Naive B cell (primary cell): ENCODE measurements at places on chromosomes 7 and 10.

DNA sequence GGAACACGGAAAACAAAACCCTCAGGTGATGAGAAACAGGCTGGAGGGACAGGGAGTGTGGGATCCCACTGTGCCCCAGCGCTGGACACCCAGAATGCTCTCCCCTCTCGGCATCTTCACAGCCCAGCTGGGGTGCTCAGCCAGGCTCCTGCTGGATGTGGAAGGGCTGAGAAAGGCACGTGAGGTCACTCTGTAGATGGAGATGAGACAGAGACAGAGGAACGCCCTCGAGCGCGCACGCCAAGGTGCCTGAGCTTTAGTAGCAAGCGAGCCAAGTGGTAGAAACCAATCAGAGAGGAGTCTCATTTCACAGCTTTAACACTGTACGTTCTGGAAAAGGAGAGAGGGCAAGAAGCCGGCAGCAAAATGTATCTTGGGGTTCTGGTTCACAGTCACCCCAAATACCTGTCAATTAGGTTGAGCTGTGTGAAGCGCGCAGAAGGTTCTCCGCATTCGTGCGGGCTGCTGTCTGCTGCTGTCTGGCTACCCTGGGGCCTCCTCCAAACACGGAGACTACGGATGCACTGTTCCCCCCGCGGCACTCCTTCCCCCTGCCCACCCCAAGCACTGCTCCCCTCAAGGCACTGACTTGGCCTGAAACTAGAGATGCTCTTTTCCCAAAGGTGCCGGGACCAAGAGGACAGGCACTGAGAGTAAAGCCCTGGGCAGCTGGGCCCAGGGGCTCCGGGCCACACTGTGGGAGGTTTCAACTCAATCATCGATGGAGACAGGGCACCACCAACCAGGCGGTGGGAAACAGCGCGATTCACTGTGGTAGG, 91.4 kb downstream of the ZRANB1 start:
- DNase-seq: no peak

DNA sequence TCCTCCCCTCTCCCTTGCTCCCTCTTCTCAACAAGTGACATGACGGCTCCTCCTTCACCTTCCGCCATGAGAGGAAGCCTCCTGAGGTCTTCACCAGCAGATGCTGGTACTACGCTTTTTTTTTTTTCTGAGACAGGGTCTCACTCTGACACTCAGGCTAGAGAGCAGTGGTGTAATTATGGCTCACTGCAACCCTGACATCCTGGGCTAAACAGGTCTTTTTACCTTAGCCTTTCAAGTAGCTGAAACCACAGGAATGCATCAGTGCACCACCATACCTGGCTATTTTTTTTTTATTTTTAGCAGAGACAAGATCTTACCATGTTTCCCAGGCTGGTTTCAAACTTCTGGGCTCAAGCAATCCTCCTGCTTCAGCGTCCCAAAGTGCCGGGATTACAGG, 43.6 kb downstream of the MDH2 start:
- DNase-seq: no peak

DNA sequence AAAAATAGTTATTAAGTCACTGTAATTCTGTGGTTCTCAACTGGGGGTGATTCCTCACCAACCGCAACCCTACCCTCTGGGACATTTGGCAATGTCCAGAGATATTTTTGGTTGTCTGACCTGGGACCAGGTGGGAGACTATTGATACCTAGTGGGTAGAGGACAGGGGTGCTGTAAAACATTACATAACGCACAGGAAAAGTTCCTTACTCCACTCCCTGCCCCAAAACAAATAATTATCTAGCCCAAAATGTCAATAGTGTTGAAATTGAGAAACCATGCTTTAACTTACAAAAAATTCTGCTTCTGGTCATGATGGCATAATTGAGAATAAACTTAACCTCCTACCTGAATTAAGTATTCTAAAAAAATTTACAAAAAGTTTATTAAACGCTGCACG, 177.7 kb upstream of the FEZF1 start:
- no peak for DNase-seq

- DNase-seq: no peak
Measured at GRCh38 chr7:28643584-28644340, 231.4 kb downstream of the CREB5 start.

DNA sequence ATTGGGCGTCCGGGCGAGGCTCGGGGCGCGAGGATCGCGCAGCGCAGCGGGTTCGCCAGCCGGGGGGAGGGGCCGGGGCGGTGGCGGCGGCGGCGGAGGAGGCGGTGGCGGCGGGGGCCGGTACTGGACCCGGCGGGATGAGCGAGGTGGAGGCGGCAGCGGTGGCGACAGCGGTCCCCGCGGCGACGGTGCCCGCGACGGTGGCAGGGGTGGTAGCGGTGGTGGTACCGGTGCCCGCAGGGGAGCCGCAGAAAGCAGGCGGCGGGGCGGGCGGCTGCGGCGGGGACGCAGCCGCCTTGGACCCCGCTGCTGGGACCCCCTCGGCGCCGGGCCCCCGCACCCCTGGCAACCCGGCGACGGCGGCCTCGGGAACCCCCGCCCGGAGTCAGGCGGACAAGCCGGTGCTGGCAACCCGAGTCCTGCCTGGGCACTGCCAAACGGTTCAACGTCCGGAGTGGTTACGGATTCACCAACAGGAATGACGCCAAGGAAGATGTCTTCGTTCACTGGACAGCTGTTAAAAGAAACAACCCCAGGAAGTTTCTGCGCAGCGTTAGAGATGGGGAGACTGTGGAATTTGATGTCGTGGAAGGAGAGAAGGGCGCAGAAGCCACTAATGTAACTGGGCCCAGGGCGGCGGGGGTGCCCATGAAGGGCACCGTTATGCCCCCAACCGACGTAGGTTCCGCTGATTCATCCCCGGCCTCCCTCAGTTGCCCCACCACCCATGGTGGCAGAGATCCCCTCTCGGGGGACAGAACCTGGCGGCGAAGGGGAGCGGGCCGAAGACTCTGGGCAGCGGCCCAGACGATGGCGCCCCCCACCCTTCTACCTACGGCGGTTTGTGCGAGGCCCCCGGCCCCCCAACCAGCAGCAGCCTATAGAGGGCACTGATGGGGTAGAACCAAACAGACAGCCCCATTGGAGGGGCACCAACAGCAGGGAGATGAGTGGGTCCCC, 100.3 kb upstream of the CPXM2 start:
- no peak for DNase-seq

DNA sequence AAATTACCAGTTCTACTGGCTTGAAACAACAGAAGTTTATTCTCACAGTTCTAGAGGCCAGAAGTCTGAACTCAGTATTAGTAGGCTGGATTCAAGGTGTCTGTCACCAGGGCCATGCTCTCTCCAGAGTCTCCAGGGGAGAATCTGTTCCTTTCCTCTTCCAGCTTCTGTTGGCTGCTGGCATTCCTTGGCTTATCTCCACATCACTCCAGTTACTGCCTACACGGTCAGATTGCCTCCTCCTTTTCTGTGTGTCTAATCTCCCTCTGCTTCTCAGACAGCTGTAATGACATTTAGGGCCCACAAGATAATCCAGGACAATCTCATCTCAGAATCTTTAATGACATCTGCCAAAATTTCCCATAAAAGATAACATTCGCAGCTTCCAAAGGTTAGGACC, 36.6 kb downstream of the MAPK8 start:
- no peak for DNase-seq
